ENCODE measurements at places on chromosomes 3 and 15.

- no peak for DNase-seq
- H3K36me3 ChIP-seq, result no peaks in the 10 kb centered on the region
- H3K27ac ChIP-seq, result peak overlapping the region; percentile 24
- H3K4me1 ChIP-seq, result peaks cover 22% of the 10 kb centered on the region
- peak overlapping the region; percentile 67 for H3K4me3 ChIP-seq
Measured at GRCh38 chr15:78761891-78762385, 49.3 kb downstream of the ADAMTS7 start.

DNA sequence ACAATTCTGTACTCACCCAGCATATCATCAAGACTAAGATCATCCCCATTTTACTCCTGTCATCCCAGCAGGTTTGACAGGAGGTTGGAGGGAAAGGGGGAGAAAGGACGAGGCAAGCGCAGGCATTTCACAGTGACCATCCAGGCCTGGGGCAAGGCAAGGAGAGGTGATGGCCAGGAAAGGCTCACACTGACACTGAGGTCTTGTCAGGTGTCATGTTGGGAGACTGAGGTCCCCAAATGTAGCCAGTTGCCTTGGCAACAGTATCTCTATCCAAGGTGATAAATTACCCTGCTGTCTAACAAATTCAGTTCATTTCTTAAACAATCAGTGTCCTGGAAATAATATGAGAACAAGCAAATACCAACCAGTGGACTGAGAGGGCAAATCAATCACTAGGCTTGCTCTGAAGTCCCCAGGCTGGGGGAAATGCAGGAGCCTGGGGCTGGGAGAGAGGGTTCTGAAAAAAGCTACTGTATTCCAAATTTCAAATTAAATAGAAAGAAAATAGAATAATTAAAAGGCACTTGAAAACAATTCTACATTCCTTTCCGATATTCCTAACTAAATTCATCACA is 172.8 kb downstream of the OSBPL10 start:
- H3K27ac ChIP-seq, result no peak overlapping the region
- no peak for DNase-seq
- H3K36me3 ChIP-seq, result no peaks in the 10 kb centered on the region
- no peaks in the 10 kb centered on the region for H3K4me1 ChIP-seq
- H3K4me3 ChIP-seq, result no peak overlapping the region
- H3K27me3 ChIP-seq, result no peaks in the 10 kb centered on the region

GRCh38 chr3:32374788-32375595 is 16.7 kb upstream of the CMTM7 start:
- no peak overlapping the region for H3K27ac ChIP-seq
- H3K4me3 ChIP-seq, result no peak overlapping the region
- no peaks in the 10 kb centered on the region for H3K36me3 ChIP-seq
- H3K4me1 ChIP-seq, result peaks cover 23% of the 10 kb centered on the region

DNA sequence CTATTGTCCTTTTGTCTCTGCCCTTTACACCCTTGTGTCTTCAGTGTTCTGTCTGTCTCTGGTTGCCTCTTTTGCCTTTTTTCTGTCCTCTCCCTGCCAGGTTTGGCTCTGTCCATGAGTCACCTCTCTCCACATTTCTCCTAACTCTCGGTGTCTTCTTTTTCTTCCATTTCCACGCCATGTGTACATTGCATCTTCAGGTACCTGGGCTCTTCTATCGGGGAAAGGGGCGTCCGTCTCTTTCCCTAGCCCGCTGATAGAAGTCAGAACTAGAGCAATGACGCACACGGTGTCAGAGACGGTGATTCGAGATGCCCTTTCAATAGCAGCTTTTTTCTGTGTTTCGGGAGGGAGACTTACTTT is 641 bp downstream of the OPA1 start:
- peak overlapping the region; percentile 94 for H3K4me3 ChIP-seq
- peaks cover 12% of the 10 kb centered on the region for H3K36me3 ChIP-seq
- peak overlapping the region; percentile 92 for H3K27ac ChIP-seq
- peak; percentile 53 for DNase-seq
- H3K4me1 ChIP-seq, result peaks cover 28% of the 10 kb centered on the region

DNA sequence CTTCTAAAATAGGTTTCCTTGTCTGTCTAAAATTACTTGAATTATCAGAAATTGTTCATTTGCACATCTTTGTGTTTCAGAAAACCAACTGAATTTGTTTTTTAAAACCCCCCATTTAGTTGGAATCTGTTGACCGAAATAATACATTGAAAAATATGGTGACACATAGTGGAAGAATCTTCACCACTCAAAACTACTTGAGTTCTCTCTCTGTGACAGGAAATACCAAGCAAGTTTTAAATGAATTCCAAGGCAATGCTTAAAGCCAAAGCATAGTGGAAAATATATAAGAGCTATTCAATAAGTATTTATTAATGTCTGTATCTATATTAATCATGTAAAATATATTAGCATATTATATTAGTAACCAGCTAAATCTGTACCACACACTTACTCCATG is 224.9 kb upstream of the COL8A1 start:
- DNase-seq, result no peak
- H3K27ac ChIP-seq, result no peak overlapping the region
- H3K36me3 ChIP-seq, result no peaks in the 10 kb centered on the region
- H3K27me3 ChIP-seq, result no peaks in the 10 kb centered on the region
- no peak overlapping the region for H3K4me3 ChIP-seq

DNA sequence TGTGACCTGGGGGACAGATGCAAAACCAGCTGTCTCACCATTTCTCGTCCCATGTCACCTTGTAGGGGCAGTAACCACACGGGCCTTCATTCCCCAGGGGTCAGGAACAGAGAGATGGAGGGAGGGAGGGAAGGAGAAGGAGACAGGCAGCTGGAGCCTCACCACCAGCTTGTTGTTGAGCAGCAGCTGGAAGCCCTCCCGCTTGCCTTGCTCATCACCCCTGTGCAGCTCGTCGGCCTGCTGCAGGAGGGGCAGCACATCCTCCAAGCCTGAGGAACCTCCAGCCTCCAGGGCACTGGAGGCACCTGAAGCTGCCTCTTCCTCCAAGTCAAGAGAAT is 10.3 kb downstream of the RMDN3 start:
- no peak for DNase-seq
- H3K4me1 ChIP-seq, result peaks cover 19% of the 10 kb centered on the region
- H3K36me3 ChIP-seq, result peaks cover 22% of the 10 kb centered on the region
- H3K27me3 ChIP-seq, result no peaks in the 10 kb centered on the region
- H3K4me3 ChIP-seq, result no peak overlapping the region
- peak overlapping the region; percentile 28 for H3K27ac ChIP-seq

DNA sequence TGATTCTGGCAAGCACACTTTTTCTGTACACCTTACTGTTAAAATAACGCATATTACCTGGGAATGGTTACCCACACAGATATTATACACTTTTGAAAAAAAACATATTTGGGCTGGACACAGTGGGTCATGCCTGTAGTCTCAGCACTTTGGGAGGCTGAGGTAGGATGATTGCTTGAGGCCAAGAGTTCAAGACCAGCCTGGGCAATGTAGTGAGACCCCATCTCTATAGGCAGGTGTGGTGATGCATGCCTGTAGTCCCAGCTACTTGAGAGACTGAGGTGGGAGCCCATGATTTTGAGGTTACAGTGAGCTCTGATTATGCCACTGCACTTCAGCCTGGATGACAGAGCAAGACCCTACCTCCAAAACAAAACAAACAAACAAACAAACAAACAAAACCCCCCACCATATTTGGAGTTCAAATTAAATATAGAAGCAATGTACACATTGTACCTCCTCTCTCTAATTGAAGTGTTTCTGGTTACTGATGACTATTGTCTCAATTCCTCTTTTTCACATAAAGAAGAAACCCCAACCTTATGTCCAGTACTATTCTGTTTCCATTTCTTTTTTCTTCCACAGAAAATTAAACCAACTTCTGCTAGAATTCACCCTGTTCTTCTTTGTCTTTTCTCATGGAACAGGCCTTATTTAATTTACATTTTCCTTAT is 152.6 kb upstream of the UMPS start:
- no peak overlapping the region for H3K4me3 ChIP-seq
- H3K4me1 ChIP-seq, result no peaks in the 10 kb centered on the region
- H3K36me3 ChIP-seq, result no peaks in the 10 kb centered on the region
- DNase-seq, result no peak
- no peaks in the 10 kb centered on the region for H3K27me3 ChIP-seq

DNA sequence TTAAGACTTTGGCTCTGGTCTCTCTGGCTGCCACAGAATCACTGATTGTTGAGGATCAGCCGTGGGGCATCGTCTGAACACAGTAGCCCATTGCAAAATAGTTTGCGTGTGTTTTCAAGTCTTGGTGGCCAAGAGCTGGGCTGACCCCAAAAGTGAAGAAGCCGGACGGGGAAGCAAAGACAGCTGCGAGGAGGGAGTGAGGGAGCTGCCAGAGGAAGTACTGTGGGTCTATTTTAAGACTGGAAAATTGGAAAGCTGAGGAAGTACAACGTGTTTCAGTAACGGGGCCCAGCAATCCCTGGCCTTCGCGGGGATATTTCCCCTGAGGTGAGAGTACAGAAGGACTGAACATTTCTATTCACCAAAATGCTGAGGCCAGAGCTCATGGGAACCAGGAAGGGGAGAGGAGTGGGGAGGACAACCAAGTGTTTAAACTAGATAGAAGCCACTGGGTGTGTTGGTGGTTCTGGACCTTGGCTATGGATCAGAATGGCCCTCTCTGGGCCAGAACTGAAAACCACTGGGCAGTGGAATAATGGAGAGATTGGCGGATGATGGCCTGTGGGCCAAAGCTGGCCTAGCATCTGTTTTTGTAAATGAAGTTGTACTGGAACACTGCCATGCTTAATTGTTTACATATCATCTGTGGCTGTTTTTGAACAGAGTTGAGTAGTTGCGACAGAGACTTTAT is 34.1 kb upstream of the LIMD1 start:
- H3K36me3 ChIP-seq, result no peaks in the 10 kb centered on the region
- no peak overlapping the region for H3K4me3 ChIP-seq
- no peaks in the 10 kb centered on the region for H3K27me3 ChIP-seq
- no peak overlapping the region for H3K27ac ChIP-seq
- no peak for DNase-seq
- H3K4me1 ChIP-seq, result no peaks in the 10 kb centered on the region

- no peak for DNase-seq
- H3K27me3 ChIP-seq, result no peaks in the 10 kb centered on the region
- no peaks in the 10 kb centered on the region for H3K4me1 ChIP-seq
Measured at GRCh38 chr3:119310071-119310470, 15.9 kb downstream of the ARHGAP31 start.

DNA sequence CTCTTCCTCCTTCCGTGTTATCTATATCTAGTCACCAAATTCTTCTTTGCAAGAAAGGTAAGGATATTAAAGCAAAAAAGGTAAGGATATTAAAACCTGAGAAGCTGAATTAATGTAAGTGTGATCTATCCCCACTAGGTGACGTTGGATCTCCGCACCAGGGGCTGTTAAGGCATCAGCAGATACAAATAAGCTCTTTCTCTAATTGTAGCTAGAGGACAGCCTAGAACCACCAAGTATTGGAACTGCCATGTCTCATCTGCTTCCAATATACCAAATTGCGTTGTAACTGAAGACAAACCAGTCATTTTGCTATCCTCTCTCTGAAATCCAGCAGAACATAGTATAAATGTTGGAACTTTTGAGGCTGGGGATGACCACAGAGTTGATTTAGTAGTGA is 471.2 kb upstream of the TGFBR2 start:
- no peaks in the 10 kb centered on the region for H3K36me3 ChIP-seq
- H3K4me1 ChIP-seq, result no peaks in the 10 kb centered on the region
- H3K27me3 ChIP-seq, result no peaks in the 10 kb centered on the region
- no peak overlapping the region for H3K27ac ChIP-seq
- DNase-seq, result no peak
- H3K4me3 ChIP-seq, result no peak overlapping the region

DNA sequence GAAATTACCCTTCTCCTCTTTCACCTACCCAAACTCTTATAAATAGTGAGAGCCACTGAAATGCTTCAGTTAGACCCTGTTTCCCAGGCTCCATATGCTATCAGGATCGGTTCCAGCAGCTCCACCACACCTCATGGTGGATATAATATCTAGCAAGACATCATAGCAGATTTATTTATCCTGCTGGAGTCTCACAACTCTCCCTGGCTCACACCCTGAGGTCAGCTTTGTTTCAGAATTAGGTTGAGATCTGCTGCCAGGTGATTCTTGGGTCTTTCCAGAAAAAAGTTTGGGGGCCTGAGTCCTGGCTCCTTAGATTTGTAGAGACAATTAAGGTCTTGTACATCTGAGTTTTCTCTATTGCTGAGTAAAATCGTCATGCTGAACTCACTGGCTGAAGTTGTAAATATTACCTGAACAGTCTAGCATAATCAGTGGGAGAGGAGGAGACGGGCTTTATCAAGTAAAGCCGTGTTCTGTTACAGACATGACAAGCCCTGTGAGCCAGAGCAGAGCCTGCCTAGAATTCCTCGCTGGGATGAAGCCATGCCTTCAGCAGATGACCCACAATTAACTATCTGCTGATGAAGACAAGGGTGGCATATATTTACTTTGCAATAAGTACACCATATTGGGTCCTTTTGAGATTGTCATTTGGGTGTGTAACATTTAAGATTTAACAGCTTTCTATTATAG is 131.6 kb downstream of the STAC start:
- H3K4me3 ChIP-seq, result no peak overlapping the region
- no peak for DNase-seq
- H3K27me3 ChIP-seq, result no peaks in the 10 kb centered on the region
- H3K36me3 ChIP-seq, result no peaks in the 10 kb centered on the region
- H3K4me1 ChIP-seq, result no peaks in the 10 kb centered on the region

- no peak overlapping the region for H3K27ac ChIP-seq
- DNase-seq, result no peak
- no peak overlapping the region for H3K4me3 ChIP-seq
- H3K36me3 ChIP-seq, result no peaks in the 10 kb centered on the region
Measured at GRCh38 chr3:190401963-190402362, 14.0 kb downstream of the CLDN16 start.

- H3K4me3 ChIP-seq, result no peak overlapping the region
- no peak overlapping the region for H3K27ac ChIP-seq
- H3K27me3 ChIP-seq, result no peaks in the 10 kb centered on the region
- no peaks in the 10 kb centered on the region for H3K4me1 ChIP-seq
Measured at GRCh38 chr3:144229330-144229729, 257.7 kb downstream of the DIPK2A start.

DNA sequence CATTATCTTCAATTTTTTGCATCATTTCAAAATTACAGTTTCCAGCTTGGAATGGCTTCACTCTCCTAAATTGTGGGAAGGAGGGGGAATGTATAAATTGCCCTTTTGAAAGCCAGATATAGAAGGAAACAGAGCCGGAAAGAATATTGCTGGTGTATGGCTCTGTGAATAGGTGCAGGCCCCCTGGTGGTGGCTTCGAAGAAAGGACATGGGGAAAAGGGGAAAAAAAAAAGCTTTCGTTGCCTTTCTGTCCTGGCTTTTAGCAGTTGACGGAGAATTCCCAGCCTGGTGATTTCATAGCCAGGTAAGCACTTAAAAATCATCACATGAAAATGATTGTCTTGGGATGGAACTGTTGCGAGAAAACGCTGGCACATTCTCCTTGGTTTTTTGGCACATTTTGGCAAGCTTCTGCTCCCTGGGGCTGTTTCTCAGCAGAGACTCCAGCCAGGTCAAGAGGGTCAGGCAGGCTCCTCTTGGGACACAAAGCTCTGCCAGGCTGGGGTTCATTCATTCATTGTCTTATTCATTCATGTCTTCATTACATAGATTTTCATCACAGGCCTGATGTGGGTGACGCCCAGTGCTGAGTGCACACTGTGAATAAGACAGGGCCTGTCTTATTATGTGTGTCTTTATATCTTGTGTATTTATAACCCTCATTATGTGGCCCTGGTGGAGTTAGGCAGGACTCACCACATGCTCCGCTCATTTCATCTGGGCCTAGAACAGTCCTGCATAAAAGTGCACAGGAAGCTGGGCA is 300.0 kb upstream of the TPM1 start:
- H3K27me3 ChIP-seq, result no peaks in the 10 kb centered on the region
- H3K36me3 ChIP-seq, result no peaks in the 10 kb centered on the region
- H3K4me3 ChIP-seq, result no peak overlapping the region
- peak; percentile 5 for DNase-seq

- no peaks in the 10 kb centered on the region for H3K4me1 ChIP-seq
- H3K4me3 ChIP-seq, result no peak overlapping the region
- no peaks in the 10 kb centered on the region for H3K27me3 ChIP-seq
- no peak for DNase-seq
- no peaks in the 10 kb centered on the region for H3K36me3 ChIP-seq
Measured at GRCh38 chr15:55164284-55164683, 32.5 kb downstream of the RSL24D1 start.

Data from CD8-positive, alpha-beta memory T cell (primary cell).